ENCODE measurements at places on chromosomes 11 and 22.

GRCh38 chr22:35380013-35380412 is 883 bp upstream of the HMOX1 start:
- DNase-seq = no peak

DNA sequence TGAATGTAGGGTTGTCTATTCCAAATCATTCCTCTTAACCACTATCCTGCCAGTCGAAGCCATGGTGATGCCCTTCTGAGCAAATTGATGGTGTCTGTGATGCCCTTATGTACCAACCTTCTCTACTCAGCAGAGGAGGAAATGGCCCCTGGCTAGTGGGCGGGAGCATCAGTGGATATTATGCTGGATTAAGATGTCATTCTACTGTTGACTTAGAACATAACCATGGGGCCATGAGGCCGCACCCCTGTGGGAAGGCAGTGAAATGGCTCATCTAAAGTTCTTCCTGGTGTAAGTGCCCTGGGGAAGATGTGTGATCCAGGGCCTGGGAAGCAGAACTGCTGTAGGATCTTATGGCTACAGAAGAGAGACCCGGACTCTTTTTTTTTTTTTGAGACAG is 20.7 kb upstream of the P2RY2 start:
- no peak for DNase-seq

DNA sequence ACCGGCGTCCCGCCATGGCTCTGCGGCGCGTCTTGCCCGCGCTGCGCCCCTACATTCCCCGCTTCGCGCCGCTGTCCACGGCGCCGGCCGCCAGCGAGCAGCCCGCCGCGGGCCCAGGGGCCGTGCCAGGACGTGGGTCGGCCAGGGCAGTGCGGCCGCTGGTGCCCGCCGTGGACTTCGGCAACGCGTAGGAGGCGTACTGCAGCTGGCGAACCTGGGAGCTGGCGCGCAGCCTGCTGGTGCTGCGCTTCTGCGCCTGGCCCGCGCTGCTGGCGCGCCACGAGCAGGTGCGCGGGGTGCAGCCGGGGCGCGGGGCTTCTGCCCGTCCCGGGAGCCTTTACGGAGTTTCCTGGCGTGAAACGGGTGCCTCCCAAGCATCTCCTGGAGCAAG is 20.1 kb downstream of the DGCR6L start:
- DNase-seq = no peak

GRCh38 chr11:78825591-78826020 is 250.9 kb upstream of the NARS2 start:
- no peak for DNase-seq

- no peak for DNase-seq
Measured at GRCh38 chr11:102429691-102430090, 22.9 kb downstream of the TMEM123 start.

- DNase-seq = no peak
Measured at GRCh38 chr22:48794906-48795305, 1032.8 kb downstream of the BRD1 start.

DNA sequence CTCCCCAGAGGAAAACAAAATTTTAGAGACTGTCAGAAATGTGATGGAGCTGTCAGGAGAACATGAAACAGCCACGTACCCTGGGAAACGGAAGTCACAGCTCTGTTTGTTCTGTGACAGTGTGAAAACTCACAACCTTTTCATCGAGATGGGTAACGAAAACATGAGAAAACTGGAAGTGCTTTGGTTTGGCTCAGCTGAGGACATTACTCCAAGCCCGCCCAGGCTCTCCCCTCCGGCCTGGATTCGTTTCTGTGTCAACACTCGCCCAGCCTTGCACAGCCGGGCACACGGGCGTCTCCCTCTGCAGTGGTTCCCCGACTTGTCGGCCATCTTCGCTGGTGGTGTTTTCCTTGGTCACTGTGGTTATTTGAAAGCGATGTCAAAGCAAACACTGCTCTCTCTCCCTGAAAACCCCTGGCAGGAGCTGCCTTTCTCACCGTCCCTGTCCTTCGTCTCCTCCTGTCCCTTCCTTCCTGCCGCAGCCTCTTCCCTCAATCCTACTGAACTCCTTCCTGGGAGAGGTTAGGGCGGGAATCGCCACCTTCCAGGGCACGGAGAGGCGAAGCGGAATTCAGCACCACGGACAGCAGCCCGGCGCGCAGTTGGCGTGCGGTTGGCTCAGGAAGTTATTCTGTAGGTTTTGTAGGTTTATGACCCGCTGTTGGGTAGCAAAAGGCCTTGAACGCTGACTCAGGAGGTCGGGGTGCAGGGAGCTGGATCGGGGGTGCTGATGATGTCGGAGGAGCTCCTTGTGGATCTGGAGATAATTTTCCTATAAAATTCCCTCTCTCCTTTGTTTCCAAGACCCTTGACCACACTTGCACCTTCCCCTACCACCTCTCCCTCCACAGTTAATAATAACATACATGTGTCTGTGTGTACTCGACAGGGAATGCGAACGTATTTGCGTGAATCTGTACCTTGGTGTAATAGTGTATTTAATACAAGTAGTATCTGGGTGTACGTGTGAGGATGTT is 13.1 kb upstream of the RPS19BP1 start:
- DNase-seq = peak; percentile 62

DNA sequence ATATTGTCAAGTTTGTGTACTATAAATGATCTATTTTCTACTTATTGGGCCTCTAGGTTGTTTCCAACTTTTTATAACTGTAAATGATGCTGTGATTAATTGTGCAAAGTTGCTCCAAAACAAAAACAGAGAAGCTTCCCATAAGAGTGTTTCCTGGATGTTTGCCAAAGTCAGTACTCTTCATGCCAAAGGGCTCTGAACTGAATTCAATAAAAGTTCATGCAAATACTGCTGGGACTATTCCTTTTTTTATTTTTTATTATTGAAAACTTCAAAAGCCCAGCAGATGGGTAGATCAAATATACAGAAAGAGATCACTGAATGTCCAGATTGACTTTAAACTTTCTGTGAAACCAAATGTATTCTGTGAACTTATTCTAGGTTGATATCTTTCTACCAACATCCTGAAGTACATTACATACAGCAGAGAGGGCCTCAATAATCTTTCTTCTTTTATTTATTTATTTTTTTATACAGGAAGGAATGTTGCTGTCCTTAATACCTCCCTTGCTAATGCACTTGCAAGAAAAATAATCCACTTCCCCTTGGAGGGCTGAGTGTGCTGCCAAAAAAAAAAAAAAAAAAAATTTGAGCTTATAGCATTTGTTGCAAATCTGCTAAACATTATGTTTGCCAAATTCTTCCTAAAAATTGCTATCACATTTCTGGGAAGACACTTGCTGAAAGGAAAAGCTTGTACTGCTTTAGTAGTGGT is 53.0 kb downstream of the CTSC start:
- DNase-seq = no peak

DNA sequence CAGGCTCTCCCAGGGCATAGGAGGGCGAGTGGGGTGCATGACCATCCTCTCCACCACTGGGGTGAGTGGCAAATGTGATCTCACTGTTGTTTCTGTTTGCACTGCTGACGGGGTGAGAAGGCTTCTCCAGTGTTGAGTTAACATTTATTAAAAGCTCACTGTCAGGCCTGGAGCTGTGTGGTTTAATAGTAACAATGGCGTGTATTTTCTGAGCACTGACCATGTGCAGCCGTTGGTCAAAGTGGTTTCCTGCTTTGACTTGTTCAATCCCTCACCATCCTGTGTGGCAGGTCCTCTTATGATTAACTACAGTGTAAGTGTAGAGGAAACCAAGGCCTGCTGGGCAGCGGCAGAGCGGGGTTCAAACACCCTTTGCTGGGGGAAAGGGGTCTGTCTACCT is 4.4 kb downstream of the A4GALT start:
- DNase-seq = no peak

DNA sequence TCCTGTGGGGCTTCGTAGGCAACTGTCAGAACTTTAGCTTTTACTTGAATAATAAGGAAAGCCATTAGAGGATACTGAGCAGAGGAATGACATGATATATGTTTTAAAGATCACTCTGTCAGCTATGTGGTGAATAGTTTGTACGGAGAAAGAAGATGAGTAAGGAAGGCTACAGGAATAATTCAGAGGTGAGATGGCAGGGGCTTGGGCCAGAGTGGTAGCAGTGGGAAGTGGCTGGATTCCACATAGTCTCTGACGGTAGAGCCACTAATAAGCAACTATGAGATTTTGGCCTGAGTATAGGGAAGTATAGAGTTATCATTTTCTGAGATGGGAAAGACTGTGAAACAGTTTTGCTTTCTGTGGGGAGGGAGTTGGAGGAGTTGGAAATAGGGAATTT is 93.9 kb upstream of the MTMR2 start:
- no peak for DNase-seq

DNA sequence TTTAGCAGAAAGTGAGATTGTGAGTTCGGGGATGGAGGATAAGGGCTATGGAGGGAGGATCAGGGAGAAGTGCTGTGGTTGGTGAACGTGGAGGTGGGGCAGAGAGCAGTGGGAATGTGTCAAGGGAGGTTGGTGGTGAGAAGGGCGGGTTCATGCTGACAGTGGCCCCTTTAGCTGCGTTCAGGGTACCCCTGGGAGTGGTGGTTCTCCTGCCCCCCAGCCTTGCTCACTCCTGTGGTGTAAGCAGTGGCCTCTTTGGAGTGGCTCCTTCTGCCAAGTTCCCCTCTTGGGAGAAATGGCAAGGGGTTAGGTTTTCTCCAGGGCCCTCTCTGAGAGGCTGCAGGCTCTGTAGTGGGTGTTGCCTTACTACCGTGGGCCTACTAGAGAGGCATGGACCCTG is 16.1 kb upstream of the NECTIN1 start:
- no peak for DNase-seq

DNA sequence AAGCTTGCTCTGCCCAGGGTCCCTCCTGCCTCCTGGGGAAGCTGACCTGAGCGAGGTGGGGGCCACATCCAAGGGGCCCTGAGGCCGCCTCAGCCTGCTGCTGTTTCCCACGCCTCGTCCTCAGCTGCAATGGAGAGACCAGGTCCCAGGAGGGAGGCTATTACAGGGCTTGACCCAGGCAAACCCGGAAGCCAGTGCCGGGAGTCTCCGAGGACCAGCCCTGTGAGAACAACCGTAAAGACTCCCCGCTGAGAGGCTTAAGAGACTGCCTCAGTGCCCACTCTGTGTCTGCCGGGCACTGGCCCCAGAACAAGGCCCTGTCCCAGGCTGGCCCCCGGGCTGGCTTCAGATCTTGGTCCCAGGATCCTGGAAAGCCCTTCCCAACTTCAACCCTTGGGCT is 124.3 kb upstream of the FGF3 start:
- DNase-seq = no peak

DNA sequence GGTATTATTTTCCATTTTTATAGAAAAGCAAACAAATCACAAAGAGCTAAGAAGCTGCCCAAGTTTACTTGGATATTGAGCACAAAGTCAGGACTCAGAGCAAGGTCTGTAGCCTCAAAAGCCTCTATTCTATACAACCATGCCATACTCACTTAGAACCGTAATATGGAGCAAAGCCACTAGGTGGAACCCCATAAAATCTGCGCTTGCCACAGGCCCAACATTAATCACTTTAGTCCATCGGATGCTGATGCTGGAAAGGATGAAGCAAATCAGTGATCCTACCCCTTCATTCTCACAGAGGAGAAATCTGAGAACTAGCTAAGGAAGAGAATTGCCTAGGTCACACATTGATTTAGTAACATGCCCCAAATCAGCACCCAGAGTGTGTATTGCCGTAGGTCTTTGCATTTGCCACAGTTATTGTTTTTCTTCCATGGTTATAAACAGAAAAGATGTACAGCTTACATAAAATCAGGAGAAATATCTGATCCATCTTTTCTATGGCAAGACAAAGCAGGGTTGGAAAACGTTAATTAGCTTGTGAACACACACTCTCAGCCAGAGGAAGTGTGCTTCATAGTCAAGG is 56.7 kb upstream of the RAB38 start:
- no peak for DNase-seq

GRCh38 chr22:43262990-43263644 is 76.2 kb upstream of the TTLL12 start:
- DNase-seq = peak; percentile 49

DNA sequence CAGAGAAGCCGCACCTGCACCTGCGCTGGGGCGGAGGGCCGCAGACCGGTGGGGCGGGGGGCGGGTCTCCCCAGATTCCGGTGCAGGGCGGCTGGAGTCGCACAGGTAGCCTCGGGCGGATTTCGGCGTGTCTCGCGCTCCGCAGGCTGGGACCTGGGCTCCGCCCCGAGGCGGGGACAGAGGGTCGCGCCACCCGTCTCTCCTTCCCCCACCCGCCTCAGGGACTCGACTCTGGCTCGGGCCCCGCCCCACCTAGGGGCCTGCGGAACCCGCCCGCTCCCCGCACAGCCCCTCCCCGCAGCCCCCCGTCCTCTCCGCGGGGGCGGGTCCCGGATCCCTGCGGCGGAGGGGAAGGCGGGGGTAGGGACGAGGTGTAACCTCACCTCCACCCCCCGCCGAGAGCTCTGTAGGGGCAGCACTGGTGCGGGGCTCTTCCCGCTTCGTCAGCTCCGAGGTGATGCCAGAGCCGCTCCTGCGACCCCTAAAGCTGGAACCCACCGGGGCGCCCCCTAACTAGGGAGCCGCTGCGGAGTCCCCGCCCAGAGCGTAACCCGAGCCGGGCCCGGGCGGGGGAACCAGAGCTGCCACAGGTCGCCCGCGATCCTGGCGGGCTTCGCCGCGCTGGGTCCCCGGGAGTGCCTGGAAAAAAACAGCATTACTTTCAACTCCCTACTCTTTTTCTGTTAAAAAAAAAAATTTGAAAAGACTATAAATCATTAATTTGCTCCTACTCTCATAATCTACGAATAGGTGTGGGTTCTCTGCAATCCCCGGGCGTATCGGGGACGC is at the start of gene SLC29A2:
Gene SLC29A2, minus strand, starts transcription at position 134 of the 789 bp plus-strand sequence. CDS start 169 bp downstream, outside the sequence.
- DNase-seq = peak; percentile 97

GRCh38 chr11:76280151-76280881 is 74.0 kb upstream of the WNT11 start:
- DNase-seq = no peak

- DNase-seq = peak; percentile 8
Measured at GRCh38 chr11:112584672-112585071, 324.0 kb upstream of the PLET1 start.

GRCh38 chr22:20247010-20247505 is 21.1 kb downstream of the RTN4R start:
- DNase-seq = peak; percentile 90

DNA sequence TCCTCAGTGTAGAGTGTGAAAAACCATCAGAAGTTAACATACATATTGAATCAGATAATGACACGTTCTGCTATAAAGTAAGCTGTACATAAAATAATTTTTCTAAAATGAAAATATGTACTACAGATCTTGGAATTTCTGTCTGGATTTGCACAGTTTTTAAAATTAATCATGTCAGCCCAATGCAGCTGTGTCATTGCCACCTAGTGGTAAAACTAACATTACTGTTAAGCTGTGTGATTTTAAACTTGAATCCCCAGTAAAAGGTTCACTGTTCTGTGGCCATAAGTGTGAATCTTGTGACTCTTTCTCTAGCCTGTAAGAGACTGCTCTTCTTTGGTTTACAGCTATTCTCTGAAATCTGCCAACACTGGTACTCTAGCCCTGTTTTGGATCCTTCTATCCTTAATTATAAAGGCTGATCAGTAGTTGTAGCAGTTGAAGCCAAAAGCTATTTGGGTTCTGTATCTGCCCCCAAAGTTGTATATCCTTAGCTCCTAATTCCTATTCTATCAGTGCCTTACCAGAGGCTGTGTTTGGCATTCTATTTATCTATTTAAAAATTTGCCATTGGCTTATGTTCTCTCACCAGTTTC is 4.0 kb downstream of the JRKL start:
- peak; percentile 57 for DNase-seq

- DNase-seq = no peak
Measured at GRCh38 chr22:23263651-23264555, 83.6 kb downstream of the BCR start.
